ENCODE measurements at places on chromosomes 4 and X.

DNA sequence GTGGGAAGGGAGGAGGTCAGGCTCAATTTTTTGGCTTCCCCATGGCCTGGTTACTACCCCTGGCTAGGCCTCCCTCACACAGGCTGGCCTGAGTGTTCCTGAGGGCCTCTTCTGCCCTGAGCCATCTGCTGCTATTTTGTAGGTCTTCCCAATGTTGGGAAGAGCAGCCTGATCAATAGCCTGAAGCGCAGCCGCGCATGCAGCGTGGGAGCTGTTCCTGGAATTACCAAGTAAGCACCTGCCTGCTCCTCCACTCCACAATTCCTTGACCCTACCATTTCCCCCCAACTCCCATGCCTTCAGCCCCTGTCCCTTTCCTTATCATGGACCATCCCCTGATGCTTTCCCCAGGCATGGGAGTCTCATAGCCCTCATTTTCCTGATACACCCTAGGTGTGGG is 20.8 kb downstream of the GNL3L start:
- DNase-seq, result no peak

- no peak for DNase-seq
Measured at GRCh38 chr4:76211769-76212708, 1.6 kb downstream of the SCARB2 start.

DNA sequence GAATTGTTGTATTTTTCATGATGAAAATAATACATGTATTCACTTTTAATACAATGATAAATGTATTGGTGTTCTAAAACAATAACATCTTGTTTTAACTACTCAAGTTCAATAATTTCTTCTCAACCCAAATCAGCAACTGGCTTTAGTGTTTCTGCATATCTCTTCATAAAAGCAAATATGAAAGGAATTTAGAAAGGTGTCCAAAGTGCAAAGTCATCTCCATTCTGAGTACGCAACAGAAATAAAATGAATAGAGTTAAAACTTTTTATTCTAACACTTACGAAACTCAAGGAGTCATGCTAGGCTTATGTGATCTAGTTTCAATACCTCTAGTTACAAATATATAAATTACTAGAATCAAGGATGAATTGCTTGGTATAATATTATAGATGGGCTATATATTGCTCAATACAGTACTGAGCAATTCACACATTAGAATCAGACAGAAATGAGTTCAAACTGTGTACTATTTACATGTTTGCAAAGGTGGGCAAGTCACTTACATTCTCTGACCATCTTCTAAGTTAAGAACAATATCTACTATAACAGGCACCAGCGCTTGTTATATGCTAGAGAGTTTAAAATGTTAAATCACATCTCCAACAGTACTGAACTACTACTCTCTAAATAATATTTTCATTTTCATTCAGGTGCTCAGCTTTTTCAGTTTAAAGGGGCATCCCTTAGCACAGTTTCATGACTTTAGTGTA is 51.5 kb downstream of the PPA2 start:
- DNase-seq, result no peak

GRCh38 chrX:41889317-41890025 is 33.9 kb downstream of the CASK start:
- DNase-seq, result no peak

DNA sequence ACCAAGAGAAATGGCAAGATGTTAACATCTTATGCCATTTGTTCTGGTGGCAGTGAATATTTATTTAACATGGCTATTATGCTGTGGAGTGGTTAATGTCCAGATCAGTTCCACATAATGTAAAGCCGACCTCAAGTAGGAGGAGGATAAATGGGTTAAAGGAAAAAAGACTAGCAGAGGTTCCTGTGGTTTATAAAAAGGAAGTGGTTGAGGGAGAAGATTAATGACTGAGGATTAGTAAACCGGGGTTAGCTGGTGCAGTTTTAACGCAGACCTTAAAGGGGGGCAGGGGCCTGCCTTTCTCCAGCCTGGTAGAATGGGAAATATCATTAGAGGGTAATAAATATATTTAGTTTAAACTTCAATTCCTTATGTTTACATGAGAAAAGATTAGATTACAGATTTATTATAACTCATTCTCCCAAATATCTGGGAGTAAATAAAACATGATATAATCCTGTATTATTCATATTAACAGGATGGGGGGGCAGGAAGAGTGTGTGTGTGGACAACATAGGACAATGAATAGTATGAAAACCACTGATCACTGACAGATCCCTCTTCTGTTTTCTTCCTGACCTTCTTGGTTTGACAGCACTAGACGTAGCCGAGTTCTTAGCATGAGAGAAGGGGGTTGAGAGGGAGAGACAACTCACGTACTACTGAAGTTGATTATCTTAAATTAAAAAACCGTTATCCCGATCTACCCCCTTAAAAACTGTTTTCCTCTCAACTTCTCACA is 124.1 kb upstream of the LIMCH1 start:
- DNase-seq, result no peak

GRCh38 chr4:68175562-68176155 is 46.0 kb upstream of the TMPRSS11F start:
- DNase-seq, result no peak

DNA sequence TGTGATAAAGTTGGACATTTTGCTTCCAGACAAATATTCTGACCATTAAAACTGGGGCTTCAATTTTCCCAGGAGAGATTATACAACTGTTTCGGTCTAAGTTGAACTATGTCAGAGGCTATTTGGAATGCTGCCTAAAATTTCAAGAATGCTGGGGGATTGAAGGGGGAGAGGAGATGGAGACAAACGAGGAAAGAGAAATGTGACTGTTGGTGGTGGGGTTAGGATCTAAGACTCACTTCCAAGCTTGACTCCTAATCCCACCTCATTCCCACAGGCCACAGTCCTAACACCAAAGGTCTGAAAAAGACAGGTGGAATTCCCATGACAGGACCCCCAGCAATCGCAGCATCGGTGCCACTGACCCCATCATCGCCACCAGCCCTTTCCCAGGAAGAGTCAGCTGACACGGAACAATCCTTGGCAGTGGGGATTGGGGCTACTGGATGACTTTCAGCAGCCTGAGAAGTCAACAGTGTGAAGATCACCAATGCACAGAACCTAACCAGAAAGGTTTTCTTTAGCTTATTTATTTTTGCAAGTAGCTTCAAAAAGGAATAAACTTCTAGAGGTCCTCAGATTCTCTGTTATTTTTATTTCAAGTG is 74.0 kb upstream of the PRSS48 start:
- no peak for DNase-seq

- no peak for DNase-seq
Measured at GRCh38 chrX:276581-277201, 4.5 kb upstream of the PLCXD1 start.

GRCh38 chr4:38605753-38606586 is 58.0 kb upstream of the KLF3 start:
- no peak for DNase-seq

DNA sequence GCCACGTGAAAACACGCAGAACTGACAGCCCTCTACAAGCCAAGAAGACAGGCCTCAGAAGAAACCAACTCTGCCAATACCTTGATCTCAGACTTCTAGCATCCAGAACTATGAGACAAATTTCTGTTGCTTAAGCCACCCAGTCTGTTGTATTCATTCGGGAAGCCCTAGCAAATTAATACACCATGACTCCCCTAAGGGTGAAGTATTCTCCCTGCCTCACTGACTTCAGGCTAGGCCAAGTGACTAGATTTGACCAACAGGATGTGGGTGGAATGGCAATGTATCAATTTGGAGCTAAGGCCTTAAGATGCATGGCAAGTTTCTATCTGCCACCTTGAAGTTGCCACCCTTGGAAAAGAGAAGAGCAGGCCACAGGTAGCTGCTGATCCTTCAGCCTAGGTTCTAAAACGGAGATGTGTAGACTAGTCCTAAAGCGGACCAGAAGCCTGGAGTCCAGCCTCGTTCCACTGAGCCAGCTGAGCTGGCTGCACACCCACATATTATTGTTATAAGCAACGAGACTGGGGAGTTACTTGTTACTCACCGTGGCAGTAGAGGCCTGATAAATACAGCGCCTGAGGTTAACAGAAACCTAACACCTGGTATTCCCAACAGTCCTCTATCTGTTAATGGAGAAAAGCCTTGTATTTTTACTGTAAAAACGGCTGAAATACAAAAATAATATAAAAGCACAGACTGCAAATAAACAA is 16.4 kb downstream of the SCARB2 start:
- no peak for DNase-seq

DNA sequence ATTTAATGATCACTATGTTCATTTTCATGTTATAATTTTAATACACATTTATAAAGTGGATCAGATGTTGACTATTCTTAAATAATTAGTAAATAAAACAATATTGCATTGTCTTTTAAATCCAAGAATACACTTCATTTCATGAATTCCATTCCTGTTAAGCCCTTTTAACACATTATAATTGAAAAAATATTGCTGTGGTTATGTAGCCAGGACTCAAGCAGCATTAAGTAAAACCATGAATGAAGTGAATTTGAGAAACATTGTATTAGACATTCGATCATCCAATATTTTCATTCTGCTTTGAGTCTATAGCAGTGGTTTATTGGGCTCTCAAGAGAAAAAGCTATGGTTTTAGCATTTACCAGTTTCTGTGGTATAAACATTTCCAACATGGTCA is 94.2 kb upstream of the RAPGEF2 start:
- DNase-seq, result no peak

DNA sequence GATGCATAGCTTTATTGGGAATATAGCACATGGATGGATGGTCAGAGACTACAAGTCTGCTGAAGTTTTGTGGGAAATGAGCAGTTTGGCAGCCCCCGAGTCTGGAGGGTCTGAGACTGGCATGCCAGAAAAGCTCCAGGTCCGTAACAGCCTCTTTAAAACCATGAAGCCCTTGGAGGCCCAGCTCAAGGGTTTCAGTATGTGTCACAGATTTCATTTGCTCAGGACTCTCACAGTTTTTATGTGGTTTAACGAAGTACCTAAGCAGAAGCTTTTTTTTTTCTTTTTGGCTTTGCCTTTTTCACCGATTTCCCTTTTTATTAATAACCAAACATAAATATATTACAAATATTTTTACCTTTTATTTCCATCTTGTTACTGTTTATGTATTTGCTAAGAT is 30.6 kb upstream of the TMEM184C start:
- DNase-seq, result no peak

DNA sequence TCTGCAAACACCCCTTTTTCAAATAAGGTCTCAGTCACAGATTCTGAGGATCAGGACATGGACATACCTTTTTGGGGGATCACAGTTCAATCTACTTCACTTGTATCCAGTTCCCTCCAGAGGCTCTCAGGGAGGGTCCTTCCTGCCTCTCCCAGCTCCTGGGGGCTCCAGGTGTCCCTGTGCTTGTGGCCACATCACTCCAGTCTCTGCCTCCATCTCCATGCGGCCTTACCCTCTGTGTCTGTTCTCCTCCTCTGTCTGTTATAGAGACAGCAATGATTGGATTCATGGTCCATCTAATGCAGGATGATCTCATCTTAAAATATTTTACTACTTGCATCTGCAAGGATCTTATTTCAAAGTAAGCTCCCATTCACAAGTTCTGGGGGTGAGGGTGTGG is 269.6 kb downstream of the ASMT start:
- no peak for DNase-seq

DNA sequence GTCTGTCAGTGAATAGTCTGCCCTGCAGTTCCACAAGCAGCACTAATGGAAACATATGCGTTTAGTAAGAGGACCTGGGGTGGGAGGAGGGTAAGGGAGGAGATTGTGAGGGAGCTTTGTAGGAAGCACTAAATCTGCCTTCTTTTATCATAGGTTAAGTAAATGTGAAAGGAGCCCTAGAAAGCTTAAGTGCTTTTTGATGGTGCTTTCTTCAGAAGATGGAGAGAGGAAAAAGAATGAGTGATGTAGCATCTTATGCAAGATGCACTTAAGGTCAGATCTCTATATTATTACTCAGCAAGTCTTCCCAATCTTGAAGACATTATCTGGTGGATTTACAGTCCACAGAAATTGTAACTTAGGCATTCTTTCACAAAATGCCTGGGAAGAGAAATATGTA is 322.7 kb downstream of the PDHA2 start:
- DNase-seq, result no peak

- no peak for DNase-seq
Measured at GRCh38 chrX:115694028-115694427, 133.1 kb downstream of the PLS3 start.

- DNase-seq, result no peak
Measured at GRCh38 chr4:21753084-21753760, 195.3 kb downstream of the KCNIP4 start.

DNA sequence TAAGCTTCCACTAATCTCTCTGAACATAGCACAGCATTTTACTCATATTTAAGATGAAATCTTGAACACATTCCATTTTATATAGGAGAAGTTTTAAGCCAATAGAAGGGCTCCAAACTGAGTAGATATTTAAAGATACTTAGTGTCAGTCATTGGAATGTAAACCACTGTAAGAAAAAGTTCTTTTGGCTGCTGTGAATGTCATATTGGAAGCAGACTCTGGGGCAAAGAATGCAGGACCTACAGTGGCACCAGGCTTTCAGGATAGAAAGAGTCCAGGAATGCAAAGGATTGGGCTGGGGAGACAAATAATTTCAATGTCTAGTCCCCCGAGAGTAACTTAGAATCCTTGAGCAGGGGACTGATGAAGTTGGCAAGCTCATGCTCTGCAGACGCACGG is 1047.7 kb downstream of the STIM2 start:
- no peak for DNase-seq

DNA sequence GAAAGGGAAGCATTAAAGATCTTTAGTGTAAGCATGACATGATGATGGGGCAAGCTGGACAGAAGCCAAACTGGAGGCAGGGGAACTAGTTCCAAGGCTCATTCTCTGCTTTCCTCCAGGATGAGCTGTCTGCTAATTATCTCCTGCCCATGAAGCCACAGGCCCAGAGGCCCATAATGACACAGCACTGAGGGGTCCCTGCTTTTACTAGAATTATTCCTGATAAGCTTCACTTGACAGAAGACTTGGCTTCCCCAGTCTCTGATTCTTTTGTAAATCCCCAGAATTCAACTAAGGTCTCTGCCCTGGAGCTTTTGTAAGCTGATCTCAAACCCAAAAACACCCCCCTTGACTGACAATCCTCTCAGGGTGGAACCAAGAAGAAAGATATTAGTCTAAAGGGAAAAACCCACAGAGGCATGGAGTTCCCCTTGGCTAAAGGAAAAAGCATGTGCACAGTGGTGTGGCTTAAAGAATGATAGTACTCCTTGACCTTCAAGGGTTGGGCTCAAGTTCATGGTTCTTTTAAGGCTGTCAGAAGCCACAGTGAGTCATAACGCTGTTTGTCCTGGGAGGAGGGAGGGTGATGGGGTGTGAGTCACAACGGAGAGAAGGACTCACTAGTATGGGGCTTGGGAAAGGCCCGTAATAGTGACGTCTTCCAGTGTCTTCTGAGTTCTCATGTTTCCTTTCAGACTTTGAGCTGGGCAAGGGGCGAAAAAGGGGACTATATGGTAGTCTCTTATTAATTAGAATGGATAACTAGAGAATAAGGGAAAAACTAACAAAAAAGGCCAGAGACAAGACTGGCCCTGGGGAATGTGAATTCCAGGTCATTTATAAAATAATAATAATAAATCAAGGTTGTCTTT is 146.0 kb upstream of the CPEB2 start:
- peak; percentile 62 for DNase-seq

DNA sequence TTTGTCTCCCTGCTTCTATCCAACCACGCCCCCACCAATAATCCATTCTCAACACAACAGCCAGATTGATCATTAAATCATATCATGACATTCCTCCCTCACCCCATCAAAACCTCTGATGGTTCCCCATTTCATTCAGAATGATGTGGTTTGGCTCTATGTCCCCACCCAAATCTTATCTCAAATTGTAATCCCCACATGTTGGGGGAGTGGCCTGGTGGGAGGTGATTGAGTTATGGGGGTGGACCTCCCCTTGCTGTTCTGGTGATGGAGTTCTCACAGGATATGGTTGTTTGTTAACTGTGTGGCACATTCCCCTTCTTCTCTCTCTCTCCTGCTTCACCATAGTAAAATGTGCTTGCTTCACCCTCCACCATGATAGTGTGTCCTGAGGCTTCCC is 23.3 kb downstream of the TRMT2B start:
- no peak for DNase-seq
